T-cell (primary cell): ENCODE measurements at places on chromosomes 7 and 10. TPM values are rescaled to one million over a fixed set of nuclear protein-coding genes. Genes with fewer than 3 reads are reported as not detected.

The AP5Z1 gene
- 123 TPM for total RNA-seq

The VAX1 gene
- not detected for total RNA-seq

The TAS2R5 gene
- total RNA-seq, result 3.3 TPM

The PSTK gene
- 12.1 TPM for total RNA-seq

The CHPF2 gene
- total RNA-seq, result 66.1 TPM

The PVRIG gene
- total RNA-seq, result 46.9 TPM

The MMD2 gene
- total RNA-seq, result not detected

The CFAP70 gene
- total RNA-seq, result 3.4 TPM

The LHPP gene
- 13.2 TPM for total RNA-seq

The FLNC gene
- total RNA-seq, result 0.38 TPM

The MOGAT3 gene
- not detected for total RNA-seq

The AKR1B15 gene
- total RNA-seq, result not detected

The TLX1 gene
- not detected for total RNA-seq

The LGI1 gene
- not detected for total RNA-seq

The ANKRD2 gene
- not detected for total RNA-seq
